ENCODE measurements at places on chromosomes 2 and 18.

- DNase-seq: no peak
Observed at GRCh38 chr2:142041105-142041504, 89.7 kb downstream of the LRP1B start.

- DNase-seq: no peak
Observed at GRCh38 chr18:53909668-53910067, 314.8 kb downstream of the MBD2 start.

DNA sequence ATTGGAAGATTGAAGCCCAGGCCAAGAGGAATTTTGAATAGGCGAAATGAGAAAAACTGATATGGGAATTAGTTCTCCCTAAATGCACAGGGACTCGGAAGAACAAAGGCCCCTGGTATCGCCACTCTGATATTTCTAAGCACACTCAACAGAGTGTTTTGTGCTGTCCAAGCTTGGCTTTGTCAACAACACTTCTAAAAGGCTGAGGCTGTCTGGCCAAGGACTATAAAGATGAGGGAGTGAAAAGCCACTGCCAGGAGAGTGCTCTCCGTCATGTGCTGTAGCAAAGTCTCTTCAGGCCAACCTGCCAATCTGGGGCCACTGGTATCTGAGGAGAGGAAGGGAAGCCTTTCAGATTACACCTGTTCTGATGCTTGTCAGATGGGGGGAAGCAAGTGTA lies 611.2 kb upstream of the PIK3C3 start:
- DNase-seq: no peak

GRCh38 chr2:29879456-29879855 lies 41.9 kb downstream of the ALK start:
- no peak for DNase-seq

DNA sequence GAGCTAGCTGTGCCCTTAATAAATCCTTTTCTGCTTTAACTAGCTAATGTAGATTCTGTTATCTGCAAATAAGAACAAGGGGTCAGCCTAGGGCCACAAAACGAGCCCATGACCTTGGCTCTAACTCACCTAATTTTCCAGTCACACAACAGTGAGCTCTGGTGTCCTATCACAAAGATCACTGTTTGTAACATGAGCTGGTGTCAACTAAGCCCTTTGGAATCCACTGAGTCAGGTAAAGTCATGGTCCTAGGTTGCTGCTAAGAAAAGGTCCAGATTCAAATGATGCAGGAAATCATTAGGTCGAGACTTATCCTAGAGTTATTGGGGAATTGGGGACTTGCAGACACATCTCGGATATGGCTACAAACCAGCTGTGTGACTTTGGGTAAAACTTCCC lies 49.9 kb downstream of the ST8SIA5 start:
- DNase-seq: no peak

GRCh38 chr18:61597316-61597715 lies 264.1 kb downstream of the CDH20 start:
- DNase-seq: no peak

DNA sequence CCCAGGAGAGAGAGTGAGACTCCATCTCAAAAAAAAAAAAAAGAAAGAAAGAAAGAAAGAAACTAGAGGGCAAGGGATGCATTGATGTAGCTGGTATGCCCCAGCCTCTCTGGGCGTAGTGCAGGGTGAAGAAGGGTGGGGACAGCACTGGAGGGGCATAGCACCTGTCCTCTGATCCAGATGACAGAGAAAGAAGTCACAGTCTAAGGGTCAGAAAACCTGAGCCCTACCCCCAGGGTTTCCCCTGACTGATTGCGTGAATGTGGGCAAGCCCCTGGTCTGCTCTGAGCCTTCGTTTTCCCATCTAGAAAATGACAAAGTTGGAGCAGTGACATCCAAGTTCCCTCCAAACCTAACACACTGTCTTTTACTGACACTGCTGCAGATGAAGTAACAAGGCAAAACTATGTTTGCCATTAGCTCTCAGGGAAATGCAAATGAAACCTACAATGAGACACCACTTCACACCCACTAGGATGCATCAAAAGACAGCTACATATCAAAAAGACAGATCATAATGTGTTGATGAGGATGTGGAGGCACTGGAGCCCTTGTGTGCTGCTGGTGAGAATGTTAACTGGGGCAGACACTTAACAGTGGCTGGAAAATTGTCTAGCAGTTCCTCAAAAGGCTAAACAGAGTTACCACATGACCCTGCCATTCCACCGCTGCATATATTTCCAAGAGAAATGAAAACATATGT lies 19.5 kb upstream of the YWHAQ start:
- no peak for DNase-seq

GRCh38 chr2:151358166-151358970 lies 976 bp downstream of the TNFAIP6 start:
- no peak for DNase-seq

DNA sequence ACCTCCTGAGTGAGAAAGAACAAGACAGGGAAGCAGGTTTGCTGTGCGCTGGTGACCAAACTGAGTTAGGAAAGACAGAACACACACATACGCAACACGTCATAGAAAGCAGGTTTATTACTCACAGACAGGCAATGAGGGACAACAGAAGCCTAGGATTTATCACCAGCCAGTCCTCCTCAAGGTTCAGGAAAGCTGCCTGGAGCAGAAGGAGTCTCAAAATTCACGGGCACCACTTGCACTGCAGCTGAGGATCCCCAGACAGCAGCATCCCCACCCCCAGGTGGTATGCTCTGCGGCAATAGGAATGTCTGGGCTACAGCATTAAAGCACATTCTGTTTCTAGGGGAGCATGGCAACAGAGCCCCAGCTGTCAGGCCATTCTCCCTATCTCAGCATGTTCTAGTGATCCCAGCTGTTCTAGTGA lies 284.4 kb upstream of the RGPD4 start:
- no peak for DNase-seq

DNA sequence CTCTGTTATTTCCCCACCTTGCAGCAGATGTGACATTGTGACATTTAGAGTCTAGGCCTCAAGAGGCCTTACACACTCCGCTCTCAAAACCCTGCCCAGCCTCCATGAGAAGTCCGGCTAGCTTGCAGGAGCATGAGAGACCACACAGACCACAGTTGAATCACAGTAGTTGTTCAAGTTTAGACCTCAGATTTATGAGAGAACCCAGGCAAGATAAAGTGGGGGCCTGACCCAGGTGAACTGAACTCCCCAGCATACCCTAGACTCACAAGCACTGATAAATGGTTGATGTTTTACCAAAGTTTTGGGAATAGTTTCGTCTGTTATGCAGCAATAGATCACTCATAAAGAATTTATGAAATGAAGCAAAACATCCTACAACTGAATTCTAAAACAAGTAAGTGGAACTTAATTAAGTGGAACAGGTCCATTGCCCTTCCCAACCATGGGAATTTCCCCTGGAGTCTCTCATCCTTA lies 4.7 kb upstream of the STAT1 start:
- no peak for DNase-seq

DNA sequence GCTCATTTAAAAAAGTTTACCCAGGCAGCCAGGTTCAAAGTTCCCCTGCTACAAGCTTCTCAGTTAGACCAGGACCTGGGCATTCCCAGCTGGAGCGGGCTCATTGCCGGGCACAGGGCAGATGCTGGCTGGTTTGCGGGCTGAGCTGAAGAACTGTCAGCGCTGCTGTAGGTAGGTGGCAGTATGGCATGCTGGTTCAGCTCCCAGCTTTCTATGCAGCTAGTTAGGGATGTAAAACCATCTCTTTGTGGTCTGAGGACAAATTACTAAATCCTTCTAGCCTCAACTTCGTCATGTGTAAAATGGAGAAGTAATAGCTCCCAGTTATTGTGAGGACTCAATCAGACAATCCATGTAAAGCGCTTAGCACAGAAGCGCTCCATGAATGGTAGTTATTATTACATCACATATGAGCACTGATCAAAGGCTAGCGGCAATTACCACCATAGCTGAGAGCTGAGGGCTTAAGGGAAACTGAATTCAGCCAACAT lies 2.4 kb upstream of the LDLRAD4 start:
- peak; percentile 20 for DNase-seq

DNA sequence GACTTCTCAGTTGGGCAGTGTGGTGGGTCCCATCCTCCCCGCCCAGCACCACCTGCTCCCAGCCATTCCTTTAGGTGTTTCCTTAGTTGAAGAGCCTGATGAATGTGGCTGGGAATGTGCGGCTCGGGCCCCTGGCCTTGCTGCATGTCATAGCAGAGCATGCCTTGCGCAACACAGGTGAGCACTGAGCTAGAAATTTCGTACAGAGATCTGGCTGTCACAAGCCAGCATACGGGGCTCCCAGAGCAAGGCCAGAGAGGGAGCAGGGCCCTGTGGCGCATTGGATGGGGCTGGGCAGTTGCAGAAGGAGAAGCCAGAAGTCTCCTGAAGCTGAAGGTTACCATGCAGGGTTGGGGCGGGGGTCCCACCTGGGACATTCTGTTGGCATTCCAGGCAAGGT lies 129.7 kb downstream of the WDSUB1 start:
- no peak for DNase-seq

GRCh38 chr2:239295377-239296019 lies 105.3 kb downstream of the HDAC4 start:
- no peak for DNase-seq

GRCh38 chr2:29269765-29270109 lies 154.5 kb downstream of the CLIP4 start:
- DNase-seq: no peak

GRCh38 chr2:43941966-43942365 lies 53.8 kb downstream of the LRPPRC start:
- DNase-seq: no peak

DNA sequence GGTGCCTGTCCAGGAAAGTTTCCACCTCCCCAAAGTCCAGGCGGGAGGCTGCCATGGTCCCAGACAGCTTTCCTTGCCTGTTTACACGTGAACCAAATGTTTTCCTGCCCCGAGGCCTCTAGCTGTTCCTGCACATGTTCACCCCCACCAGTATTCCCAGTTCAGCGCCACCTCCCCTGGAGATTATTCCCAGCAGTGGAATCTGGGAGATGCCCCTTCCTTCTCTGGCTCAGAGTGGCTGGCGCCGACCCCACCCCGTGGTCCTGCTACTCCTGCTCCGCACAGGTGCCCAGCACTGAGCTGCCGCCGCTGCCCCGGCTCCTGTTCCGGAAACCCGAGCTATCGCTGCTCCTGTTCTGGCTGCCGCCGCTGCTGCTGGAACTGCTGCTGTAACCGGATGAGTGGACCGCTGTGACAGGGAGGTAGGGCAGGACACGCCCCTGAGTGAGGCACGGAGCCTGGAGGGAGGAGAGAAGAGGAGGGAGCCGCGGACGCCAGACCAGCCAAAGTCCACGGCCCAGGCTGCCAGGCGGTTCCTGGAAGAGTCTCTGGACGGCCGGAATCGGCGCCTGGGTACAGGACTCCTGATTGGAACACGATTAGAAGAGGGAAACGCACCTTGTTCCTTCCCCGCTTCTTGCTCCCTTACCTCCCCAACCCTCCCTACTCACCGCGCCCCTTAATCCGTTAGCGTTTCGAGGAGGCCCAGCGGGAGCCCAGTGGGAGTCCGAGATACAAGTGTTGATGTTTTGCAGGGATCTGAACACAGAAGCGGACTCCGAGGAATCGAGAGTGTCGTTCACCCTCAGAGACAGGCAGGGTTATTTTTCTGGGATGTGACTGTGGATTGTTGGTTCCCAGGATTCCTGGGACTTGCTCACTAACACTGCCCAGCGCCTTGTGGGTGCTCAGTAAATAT lies at the start of gene PDE11A:
Gene PDE11A (minus strand): TSS at position 395 of the 919 bp plus-strand sequence. CDS start 340 bp downstream, at position 55.
- no peak for DNase-seq

DNA sequence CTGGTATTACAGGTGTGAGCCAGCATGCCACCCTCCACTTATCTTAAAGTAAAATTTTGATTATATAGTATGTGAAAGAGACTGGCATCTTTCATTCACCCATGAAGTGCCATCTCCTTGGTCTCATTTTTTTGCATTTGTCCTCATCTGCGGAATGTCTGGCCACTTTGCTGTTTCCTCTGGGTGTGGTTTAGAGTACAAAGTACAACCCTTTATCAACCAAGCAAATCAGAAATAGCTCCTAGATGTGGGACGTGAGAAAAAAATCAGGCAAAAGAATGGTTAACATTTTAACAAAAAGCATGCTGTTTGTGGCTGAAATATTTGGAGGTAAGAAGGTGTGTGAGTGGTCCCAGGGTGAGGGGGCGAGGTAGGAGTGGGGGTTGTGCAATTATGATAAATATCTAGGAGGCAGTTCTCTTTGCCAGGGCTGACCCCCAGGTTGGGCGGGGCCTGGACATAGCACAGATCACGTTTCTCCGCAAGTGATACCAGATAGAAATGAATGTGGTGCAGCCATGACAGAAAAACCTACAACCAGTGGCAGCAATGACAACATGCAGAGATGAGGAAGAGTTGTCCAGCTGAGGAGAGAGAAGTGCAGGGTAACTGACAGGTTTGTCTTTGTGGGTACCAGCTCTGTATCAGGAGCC lies 115.8 kb upstream of the SERTAD2 start:
- DNase-seq: no peak

GRCh38 chr2:60806988-60807681 lies 51.1 kb downstream of the PAPOLG start:
- peak; percentile 42 for DNase-seq

DNA sequence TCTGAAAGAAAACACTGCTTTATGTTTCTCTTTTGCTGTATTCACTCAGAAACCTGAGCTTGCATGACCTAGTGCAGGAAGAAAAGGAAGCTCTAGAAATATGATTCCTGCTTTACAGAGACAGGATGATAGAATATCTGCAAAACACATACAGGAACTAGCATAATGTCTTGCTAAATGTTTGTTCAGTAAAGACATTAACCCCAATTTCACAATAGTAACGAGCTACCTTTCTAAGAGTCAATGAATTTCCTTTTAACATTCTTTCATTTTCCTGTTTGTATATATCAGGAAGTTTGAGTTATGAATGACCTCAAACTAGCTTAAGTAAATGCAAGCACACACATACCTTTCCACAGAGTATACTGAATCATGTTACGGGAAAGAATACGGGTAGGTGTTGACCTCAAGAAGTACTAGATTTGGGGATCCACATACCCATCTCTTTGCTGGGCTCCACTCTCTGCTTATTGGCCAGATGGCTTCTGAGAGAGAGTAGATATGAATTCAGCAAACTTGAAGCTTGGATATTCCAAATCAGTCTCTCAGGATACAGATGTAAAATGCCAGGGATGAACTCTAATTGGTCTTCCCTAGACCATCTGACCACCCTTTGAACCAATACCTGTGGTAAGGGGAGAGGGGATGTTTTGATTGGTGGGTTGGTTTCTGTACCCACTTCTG lies 18.2 kb upstream of the ACSL3 start:
- DNase-seq: no peak

DNA sequence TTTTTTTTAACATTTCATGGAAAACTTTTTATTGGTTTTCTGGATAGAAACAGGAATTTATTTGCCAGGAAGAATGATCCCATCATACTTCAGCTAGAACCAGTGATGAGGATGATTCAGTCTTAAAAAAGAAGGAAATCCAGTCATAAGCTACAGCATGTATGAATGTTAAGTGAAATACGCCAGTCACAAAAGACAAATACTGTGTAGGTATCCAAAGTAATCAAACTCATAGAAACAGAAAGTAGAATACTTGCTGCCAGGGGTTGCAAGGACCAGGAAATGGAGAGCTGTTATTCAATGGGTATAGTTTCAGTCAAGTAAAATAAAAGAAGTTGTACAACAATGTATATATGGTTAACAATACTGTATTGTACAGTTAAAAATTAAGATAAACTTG lies 21.3 kb downstream of the PSME4 start:
- no peak for DNase-seq

- DNase-seq: no peak
Observed at GRCh38 chr2:183671233-183671632, 547.0 kb downstream of the NUP35 start.

- DNase-seq: no peak
Observed at GRCh38 chr18:58502628-58503027, 126.3 kb downstream of the ALPK2 start.

GRCh38 chr2:100778637-100779450 lies 41.1 kb upstream of the NPAS2 start:
- DNase-seq: no peak

Measured in stimulated activated CD4-positive, alpha-beta T cell treated with anti-CD3 and anti-CD28 coated beads, Interleukin-15, amount 100 ng/mL, for 1 hour (primary cell).